ENCODE measurements at places on chromosomes 3 and 15.
A peak's percentile ranks its signal among the peaks of the same experiment; 100 is the strongest.

DNA sequence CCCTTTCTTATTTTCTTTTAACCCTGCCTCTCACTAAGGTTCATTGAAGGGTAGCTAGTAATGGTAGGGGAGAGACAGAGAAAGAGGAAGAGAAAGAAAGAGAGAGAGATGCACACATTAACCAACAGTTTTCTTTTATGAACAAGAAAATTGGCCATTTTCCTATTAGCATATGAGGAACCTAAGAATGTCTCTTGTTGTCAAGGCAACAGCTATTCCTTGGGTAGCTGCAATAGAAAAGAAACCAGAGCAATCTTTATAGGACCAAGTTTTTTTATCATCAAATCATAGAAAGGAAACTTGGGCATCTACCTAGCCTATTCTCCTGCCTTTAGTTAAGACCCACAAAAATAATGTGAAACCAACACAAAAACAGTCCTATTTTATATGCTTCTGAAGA is 15.0 kb upstream of the CCDC39 start:
- no peak for DNase-seq

DNA sequence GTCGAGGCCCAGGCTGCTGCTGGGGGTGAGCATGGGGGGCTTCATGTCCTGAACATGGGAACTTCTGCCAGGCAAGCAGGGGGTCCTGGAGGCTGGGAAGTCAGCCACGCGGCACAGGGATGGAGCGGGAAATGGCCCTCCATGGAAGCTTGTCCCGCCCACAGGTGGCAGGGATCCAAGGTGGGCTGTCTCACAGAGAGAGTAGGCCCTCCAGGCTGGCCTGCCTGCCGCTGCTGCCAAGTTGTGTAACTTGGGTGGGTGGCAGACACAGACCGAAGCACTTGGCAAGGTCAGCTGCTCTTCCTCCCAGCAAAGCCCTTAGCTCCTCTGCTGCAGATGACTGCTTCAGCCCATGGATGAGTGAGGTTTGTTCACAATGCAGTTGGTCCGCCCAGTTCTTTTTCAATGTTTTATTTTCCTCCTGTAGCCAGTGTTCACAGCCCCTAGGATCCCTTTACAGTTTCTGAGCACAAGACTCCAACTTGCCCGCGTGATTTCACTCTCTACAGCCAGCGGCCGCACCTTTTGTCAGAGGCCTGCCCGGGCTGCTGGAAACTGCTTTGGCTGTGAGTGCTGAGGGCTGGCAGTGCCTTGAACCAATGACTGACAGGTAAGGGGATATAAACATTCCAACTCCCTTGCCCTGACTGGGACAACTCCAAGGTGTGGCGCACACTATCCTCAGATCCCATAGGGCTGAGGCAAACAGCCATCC is 26.7 kb downstream of the HCN4 start:
- no peak for DNase-seq

- DNase-seq, result no peak
Measured at GRCh38 chr3:187902936-187903335, 157.7 kb upstream of the BCL6 start.

- DNase-seq, result no peak
Measured at GRCh38 chr3:108239082-108239481, 16.9 kb upstream of the IFT57 start.

GRCh38 chr3:74200952-74201351 is 413.5 kb downstream of the CNTN3 start:
- DNase-seq, result no peak

- no peak for DNase-seq
Measured at GRCh38 chr3:32310336-32310735, 71.9 kb downstream of the CMTM8 start.

GRCh38 chr3:124780356-124780755 is 50.1 kb downstream of the UMPS start:
- DNase-seq, result peak; percentile 24

DNA sequence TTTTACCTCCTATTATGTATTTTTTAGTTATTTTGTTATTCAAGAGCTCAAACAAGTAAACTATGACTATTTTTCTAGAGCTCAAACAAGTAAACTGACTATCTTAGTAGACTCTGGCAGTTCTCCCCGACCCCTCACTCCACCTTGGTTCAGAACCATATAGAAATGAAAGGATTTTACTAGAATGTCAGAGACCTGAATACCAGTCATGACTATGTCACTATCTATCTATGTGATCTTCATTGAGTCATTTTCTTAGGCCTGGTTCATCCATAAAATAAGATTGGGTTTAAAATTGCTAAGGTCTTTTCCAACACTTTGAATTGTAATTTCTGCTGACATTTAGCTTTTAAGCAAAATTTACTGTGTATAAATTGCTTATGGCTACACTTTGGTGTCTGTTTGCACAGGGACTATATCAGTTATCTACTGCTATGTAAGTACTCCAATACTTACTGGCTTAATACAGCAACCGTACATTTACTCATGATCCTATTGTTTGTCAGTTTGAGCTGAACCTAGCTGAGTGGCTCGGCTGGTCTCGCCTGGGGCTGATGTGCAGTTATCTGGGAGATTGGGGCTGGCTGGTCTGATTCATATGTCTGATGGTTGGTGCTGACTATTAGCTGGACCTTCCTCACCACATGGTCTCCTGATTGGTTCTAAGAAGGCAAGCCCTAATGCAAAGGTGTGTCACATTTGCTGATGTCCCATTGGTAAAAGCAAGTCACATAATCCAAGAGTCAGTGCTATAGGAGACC is 37.0 kb downstream of the RASA2 start:
- peak; percentile 44 for DNase-seq

DNA sequence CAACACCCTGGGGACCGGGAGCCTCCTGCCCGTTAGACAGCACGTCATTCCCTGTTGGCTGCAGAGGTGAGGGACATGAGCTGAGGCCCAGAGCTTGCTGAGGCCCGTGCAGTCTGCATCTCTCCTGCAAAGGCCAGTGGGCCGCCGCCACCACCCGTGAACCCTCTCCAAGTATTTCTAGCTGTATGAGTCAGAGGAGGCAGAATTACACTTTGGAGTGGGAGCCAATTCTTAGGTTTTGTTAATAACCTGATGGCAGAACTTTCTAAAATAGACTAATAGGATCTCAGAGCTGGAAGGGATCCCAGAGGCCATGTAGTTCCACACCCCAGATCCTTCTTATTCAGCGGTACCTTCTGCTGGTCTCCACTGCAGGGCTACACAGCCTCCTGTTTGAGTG is 335.2 kb upstream of the CTDSPL start:
- DNase-seq, result no peak

GRCh38 chr3:96213393-96213792 is 601.0 kb upstream of the EPHA6 start:
- no peak for DNase-seq

DNA sequence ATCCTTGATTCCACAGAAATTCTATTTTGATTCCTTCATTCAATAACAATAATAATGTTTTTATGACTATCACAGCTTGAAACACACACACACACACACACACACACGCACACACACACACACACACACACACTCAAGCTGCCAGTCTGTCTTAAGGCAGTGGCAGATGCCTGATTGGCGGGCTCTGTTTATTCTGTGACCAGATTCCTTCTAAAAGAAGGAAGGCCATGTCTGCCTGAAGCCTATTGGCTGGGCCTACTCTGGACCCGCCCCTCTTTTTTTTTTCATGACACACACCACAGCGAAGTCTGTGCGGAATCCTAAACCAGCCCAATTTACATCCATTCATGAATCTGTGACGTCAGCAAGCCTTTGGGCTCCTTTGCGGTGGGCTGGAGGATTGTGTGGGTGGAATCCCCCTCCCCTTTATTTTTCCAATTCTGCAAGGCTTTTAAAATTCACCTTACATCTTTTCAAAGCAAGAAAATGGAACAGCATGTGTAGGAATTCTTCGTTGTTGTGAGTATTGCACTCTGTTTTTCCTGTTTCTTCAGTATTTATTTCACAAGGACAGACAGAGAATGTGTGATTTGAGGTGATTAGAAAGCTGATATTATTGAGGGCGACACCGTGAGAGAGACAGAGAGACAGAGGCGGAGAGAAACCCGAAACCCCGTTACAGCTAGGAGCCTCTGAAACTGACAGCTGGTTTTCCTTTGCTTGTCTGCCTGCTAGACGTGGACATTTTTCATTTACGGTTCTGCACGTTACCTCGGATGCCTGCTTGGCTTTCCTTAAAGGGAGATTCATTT is at the start of gene MAP3K13:
Gene MAP3K13 (plus strand): TSS at position 287 of the 812 bp plus-strand sequence. CDS start 65,446 bp downstream, outside the sequence.
- DNase-seq, result no peak

DNA sequence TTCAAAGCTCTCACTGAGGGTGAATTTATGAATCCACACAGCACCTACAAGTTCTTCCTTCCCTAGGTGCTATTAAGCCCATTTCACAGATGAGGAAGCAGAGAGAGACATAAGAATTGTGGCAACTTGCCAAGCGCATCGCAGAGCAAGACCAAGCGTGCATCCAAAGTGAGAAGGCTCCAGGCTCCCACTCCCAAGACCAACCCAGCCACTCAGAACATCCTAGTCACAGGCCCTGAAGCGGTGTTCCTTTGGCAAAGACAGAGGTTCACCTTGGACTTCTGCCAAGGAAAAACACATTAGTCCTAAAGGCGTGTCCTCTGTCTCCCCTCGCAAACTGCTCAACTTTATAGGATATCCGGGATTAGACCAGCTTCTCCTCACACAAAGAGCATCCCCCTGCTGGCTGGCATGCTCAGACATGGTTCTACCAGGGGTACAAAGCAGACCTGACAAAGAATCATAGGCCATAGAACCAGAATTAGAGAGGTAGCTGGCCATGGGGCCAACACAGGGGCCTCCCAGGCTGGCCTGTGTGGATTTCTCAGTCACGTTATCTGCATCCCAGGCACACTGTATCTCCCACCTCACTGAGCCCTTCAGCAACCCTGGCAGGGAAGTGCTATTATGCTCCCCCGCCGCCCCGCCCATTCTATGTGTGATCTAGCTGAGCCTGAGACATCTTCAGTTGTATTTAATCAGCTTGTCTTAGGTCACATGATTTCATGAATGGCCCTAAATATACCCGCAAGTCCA is 160.2 kb downstream of the FOXP1 start:
- no peak for DNase-seq

DNA sequence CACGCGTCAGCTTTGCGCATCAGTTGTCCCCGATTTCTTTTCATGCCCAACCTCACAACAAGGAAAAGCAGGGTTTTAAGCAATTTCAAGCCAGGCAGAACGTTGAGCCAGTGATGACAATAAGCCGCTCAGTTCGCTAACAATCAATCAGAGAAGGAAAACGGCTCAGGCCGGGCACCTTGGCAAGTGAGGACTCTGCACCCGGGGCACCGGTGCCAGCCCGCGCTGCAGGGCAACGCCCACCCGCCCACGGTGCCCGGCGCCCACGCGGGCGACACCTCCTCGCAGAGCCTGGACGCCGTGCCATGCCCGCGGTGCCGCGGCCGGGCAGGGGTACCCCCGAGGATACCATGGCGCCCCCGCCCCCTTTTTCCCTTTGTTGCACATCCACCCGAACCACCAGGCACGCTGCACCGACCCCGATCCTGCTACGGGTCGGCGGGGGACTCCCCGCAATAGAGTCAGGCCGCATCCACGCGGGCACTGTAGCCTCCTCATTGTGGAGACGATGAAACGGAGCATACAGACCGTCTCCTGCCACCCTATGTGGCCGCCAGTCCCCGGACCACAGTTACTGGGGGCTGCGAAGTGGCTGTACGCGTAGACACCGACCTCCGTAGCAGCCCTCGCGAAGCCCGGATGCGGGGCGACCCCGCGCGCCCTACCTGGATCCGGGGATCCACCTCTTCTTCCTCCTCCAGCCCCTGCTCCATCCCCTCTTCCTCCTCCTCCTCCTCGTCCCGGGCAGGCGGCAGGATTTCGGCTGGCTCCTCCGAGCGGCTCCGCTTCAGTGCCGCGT is 581 bp downstream of the SH3BP5 start:
- DNase-seq, result peak; percentile 24

DNA sequence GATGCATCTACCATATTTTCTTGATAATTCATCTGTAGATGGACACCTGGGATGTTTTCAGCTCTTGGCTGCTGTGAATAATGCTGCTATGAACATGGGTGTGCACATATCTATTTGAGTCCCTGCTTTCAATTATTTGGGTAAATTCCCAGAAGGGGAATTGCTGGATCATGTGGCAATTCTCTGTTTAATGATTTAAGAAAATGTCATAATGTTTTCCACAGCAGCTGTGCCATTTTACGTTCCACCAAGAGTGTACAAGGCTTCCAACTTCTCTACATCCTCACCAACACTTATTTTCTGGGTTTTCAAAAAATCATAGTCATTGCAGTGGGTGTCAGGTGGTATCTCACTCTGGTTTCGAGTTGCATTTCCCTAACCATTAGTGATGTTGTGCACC is 64.4 kb downstream of the NSMCE3 start:
- no peak for DNase-seq

GRCh38 chr15:71971905-71972304 is 146.0 kb downstream of the MYO9A start:
- no peak for DNase-seq

DNA sequence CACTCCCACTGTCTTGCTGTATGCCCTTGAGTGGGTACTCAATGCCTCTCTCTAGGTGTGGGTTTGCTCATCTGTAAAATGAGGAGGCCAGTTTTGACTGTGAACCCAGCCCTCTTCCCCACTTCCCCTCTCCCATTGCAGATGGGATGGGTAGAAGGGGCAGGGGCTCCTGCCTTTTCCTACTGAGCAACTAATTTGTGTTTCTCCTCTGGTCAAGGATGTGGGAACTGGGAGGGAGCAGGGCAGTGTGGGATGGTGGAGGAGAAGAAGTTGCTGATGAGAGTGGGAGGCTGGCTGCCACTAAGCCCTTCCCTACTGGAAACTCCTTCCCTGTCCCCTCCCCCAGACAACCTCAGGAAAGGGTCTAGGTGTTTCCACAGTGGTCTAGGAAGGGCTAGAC is 20.1 kb upstream of the ANKDD1A start:
- DNase-seq, result no peak

GRCh38 chr3:153599685-153600084 is 437.7 kb downstream of the RAP2B start:
- DNase-seq, result peak; percentile 39

- DNase-seq, result no peak
Measured at GRCh38 chr3:43353923-43354670, 67.8 kb downstream of the SNRK start.

- DNase-seq, result no peak
Measured at GRCh38 chr3:13569201-13569600, 20.3 kb downstream of the FBLN2 start.

GRCh38 chr3:191176038-191176785 is 22.8 kb upstream of the OSTN start:
- DNase-seq, result no peak

DNA sequence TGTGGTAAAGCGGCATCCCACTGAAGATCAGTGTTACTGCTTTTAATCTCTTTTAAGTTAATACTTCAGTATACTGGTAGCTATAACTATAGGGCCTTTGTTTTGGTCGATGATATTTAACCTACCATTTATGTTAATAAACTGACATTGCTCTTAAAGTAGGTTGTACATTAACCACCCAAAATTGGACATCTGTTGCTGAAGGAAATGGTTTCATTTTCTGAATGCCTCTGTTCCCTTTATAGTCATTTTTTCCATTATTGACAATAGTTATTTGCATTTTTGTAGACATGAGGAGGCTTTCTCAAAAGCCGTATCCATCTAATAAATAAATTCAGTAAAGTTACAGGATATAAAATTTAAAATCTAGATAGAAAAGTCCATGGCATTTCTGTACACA is 252.4 kb upstream of the UBE2E1 start:
- DNase-seq, result no peak

GRCh38 chr15:31403606-31404005 is 77.0 kb downstream of the KLF13 start:
- no peak for DNase-seq

- no peak for DNase-seq
Measured at GRCh38 chr15:58398071-58398470, 33.7 kb upstream of the LIPC start.

GRCh38 chr15:68764090-68764489 is 56.6 kb downstream of the ANP32A start:
- DNase-seq, result no peak

- no peak for DNase-seq
Measured at GRCh38 chr15:57285386-57285785, 90.9 kb upstream of the CGNL1 start.
